Ovary (tissue), 10 donors: ENCODE measurements at places on chromosomes 3 and 15.

GRCh38 chr3:46676601-46677410 is 16.7 kb downstream of the ALS2CL start:
- DNase-seq, result no peak
- H3K36me3 ChIP-seq, result no peaks in the 10 kb centered on the region
- no peaks in the 10 kb centered on the region for H3K4me1 ChIP-seq
- no peak overlapping the region for H3K4me3 ChIP-seq
- no peaks in the 10 kb centered on the region for H3K27me3 ChIP-seq

DNA sequence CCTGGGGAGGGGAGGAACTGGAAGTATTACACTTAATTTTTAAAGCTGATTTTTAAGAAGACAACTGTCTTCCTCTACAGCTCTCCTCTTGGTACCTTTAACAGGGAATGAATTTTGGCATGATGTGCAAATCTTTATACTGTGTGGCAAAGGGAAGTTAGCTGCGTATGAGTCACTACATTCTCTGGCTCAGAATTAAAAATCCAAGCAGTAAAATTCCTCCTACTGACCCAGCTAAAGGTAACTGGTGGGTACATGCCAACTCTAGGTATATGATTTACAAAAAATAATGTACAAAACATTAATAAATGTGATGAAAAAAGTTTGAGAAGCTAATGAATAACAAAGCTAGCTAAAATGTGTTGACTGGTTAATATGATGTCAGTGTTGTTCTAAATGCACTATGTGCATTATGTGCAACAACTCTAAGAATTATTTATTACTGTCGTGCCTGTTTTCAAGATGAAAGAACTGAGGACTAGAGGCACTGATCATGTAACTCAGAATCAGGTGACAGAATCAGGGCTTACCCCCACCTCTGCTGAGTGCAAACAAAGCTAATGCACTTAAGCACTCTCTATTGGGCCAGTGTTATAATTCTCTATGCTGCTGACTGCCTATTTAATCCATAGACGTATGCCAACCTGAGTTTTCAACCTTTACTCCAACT is 194.7 kb upstream of the CADPS start:
- H3K27me3 ChIP-seq, result no peaks in the 10 kb centered on the region
- no peak overlapping the region for H3K4me3 ChIP-seq
- H3K36me3 ChIP-seq, result no peaks in the 10 kb centered on the region
- no peak for DNase-seq
- no peaks in the 10 kb centered on the region for H3K4me1 ChIP-seq

- no peak for DNase-seq
- H3K36me3 ChIP-seq, result no peaks in the 10 kb centered on the region
- no peaks in the 10 kb centered on the region for H3K27me3 ChIP-seq
- H3K27ac ChIP-seq, result no peak overlapping the region
- H3K4me3 ChIP-seq, result no peak overlapping the region
- H3K4me1 ChIP-seq, result peaks cover 3% of the 10 kb centered on the region
Measured at GRCh38 chr15:70530906-70531305, 232.5 kb downstream of the UACA start.

DNA sequence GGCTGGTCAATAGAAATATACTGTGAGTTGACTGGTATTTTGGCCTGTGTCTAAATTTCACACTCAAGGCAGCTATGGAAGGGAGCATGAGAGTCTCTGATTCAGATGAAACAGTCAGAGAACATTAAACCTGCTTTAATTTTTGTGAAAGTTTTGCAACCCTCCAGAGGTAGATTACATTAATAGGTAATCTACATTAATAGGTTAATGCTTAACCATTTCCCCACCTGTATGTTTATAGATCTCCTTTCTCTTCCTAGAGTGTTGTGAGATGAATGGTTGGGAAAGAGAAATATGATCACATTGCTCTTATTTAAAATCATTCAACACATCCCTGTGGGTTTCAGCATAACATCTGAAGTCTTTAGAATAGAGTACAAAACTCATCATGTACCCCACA is 586.9 kb upstream of the DPPA4 start:
- H3K36me3 ChIP-seq, result no peaks in the 10 kb centered on the region
- H3K4me3 ChIP-seq, result no peak overlapping the region
- H3K4me1 ChIP-seq, result no peaks in the 10 kb centered on the region

GRCh38 chr15:33844186-33844585 is 124.1 kb upstream of the CHRM5 start:
- DNase-seq, result no peak
- H3K36me3 ChIP-seq, result no peaks in the 10 kb centered on the region
- no peak overlapping the region for H3K4me3 ChIP-seq
- H3K27ac ChIP-seq, result no peak overlapping the region
- H3K4me1 ChIP-seq, result no peaks in the 10 kb centered on the region

DNA sequence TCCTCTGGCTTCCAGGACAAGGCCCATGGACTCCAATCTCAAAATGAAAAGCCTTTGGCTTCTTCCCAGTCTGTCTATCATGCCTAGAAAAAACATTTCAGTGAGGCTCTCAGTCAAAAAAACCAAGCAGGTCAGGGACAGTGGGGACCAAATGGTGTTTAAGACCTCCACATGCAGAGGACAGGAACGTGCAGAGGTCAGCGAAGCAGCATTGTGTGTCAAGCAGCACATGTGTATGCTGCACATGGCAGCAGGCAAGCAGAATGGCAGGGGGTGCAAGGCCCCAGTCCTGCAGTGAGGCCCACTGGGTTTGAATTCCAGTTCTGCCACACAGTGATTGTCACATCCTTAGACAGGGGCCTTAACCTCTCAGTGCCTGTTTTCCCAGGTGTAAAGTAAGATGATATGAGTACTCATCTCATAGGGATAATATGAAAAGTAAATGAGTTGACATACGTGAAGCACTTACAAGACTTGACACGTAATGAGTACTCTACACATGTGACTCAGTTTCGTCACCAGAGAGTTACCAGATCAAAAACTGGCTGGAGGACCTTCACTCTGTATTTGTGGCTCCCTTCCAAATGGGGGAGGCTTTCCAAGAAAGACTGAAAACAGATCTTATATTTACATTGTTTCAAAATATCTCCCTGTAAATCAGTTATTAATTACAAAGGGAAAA is 11.2 kb downstream of the STIMATE start:
- H3K4me1 ChIP-seq, result peaks cover 3% of the 10 kb centered on the region
- no peak for DNase-seq
- no peak overlapping the region for H3K4me3 ChIP-seq
- H3K27ac ChIP-seq, result no peak overlapping the region
- no peaks in the 10 kb centered on the region for H3K27me3 ChIP-seq
